ENCODE measurements at places on chromosomes 6 and 20. TPM values are rescaled to one million over a fixed set of nuclear protein-coding genes. Genes with fewer than 3 reads are reported as not detected.

DNA sequence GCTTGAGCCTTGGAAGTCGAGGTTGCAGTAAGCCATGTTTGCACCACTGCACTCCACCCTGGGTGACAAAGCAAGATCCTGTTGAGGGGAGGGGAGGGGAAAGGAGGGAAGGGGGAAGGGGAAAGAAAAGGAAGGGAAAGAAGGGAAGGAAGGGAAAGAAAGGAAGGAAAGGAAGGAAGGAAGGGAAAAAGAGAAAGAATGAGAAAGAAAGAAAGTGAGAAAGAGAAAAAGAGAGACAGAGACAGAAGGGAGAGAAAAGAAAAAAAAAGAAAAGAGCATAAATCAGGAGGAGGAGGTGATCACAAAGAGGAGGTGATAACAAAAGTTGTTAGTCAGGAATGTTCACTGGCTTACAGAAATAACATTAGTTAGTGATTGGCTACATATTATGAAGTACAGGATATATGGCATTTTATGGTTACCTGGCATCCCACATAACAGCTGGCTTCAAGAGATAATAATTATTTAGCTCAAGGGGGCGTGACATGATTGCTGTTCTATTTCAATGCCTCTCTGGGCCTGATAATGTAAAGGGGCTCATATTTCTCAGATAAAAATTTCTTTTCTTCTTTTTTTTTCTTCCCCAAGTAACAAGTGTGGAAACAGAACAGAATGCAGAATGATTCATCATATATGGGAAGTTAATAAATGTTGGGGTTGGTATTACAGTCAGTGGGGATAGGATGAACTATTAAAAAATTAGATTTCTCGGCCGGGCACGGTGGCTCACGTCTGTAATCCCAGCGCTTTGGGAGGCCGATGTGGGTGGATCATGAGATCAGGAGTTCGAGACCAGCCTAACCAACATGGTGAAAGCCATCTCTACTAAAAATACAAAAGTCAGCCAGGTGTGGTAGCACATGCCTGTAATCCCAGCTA lies 27.1 kb downstream of the SAMHD1 start:
- no peaks in the 10 kb centered on the region for H3K27me3 ChIP-seq
- no peak for DNase-seq
- no peak overlapping the region for H3K4me3 ChIP-seq
- H3K27ac ChIP-seq = peak overlapping the region; percentile 93
- peaks cover 27% of the 10 kb centered on the region for H3K4me1 ChIP-seq

DNA sequence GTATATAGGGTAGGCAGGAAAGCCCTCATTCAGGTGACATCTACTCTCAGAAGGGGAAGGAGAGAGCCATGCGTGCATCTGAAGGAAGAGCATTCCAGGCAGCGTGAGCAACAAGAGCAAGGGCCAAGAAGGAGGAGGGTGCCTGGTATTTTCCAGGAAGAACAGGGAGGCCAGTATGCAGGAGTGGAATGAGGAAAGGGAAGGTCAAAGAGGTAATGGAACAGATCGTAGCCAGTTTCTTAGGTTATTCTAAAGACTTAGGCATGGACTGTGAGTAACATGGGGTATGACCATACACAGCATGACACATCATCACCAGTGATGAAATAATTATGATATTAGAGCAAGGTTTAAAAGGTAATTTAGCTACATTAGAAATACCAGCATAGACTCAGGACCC lies 24.1 kb downstream of the ALDH8A1 start:
- H3K27me3 ChIP-seq = no peaks in the 10 kb centered on the region
- no peak for DNase-seq
- no peak overlapping the region for H3K4me3 ChIP-seq
- no peak overlapping the region for H3K27ac ChIP-seq
- H3K36me3 ChIP-seq = no peaks in the 10 kb centered on the region

- H3K27me3 ChIP-seq = peaks cover 22% of the 10 kb centered on the region
- peaks cover 23% of the 10 kb centered on the region for H3K4me1 ChIP-seq
- peak; percentile 63 for DNase-seq
- H3K36me3 ChIP-seq = peaks cover 2% of the 10 kb centered on the region
- H3K4me3 ChIP-seq = peak overlapping the region; percentile 66
These were observed 43.0 kb upstream of the CCR6 start for GRCh38 chr6:167079853-167080297.

DNA sequence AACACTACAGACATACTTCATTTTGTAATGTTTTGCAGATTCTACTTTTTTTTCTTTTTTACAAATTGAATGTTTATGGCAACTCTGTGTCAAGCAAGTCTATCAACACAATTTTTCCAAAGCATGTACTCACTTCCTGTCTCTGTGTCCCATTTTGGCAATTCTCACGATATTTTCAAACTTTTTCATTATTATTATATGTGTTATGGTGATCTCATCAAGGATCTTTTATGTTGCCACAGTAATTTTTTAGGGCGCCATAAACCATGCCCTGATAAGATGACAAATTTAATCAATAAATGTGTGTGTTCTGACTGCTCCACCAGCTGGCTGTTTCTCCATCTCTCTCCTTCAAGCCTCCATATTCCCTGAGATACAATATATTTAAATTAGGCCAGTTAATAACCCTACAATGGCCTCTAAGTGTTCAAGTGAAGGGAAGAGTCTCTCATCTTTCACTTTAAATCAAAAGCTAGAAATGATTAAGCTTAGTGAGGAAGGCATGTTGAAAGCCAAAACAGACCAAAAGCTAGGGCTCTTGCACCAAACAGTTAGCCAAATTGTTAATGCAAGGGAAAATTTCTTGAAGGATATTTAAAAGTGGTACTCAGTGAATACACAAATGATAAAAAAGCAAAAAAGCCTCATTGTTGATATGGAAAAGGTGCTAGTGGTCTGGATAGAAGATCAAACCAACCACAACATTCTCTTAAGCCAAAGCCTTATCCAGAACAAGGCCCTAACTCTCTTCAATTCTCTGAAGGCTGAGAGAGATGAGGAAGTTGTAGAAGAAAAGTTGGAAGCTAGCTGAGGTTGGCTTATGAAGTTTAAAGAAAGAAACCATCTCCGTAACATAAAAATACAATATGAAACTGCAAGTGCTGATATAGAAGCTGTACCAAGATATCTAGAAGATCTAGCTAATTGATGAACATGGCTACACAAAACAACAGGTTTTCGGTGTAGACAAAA lies 194.4 kb upstream of the TAB2 start:
- DNase-seq = no peak
- no peaks in the 10 kb centered on the region for H3K27me3 ChIP-seq
- H3K36me3 ChIP-seq = peaks cover 17% of the 10 kb centered on the region
- H3K27ac ChIP-seq = peak overlapping the region; percentile 86
- peaks cover 60% of the 10 kb centered on the region for H3K4me1 ChIP-seq

GRCh38 chr6:140101367-140101766 lies 726.9 kb upstream of the CITED2 start:
- H3K4me1 ChIP-seq = no peaks in the 10 kb centered on the region
- no peak for DNase-seq
- no peak overlapping the region for H3K27ac ChIP-seq
- H3K27me3 ChIP-seq = no peaks in the 10 kb centered on the region
- no peaks in the 10 kb centered on the region for H3K36me3 ChIP-seq
- H3K4me3 ChIP-seq = no peak overlapping the region

DNA sequence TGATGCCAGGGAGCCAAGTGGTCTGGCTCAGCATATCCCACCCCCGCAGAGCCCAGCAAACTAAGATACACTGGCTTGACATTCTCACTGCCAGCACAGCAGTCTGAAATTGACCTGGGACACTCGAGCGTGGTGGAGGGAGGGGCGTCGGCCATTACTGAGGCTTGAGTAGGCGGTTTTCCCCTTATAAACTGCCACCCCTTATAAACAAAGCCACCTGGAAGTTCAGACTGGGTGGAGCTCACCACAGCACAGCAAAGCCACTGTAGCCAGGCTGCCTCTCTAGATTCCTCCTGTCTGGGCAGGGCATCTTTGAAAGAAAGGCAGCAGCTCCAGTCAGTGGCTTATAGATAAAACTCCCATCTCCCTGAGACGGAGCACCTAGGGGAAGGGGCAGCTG lies 19.4 kb downstream of the TINAG start:
- H3K4me1 ChIP-seq = no peaks in the 10 kb centered on the region
- no peak overlapping the region for H3K4me3 ChIP-seq
- no peak overlapping the region for H3K27ac ChIP-seq
- DNase-seq = no peak

ANKRD66 gene
- not detected for total RNA-seq

- no peak for DNase-seq
- H3K4me1 ChIP-seq = peaks cover 13% of the 10 kb centered on the region
- H3K27me3 ChIP-seq = no peaks in the 10 kb centered on the region
- H3K36me3 ChIP-seq = peaks cover 31% of the 10 kb centered on the region
- no peak overlapping the region for H3K27ac ChIP-seq
- H3K4me3 ChIP-seq = no peak overlapping the region
These were observed 36.4 kb downstream of the CSNK2A1 start for GRCh38 chr20:507006-507758.

- H3K27me3 ChIP-seq = peaks cover 52% of the 10 kb centered on the region
- no peak overlapping the region for H3K4me3 ChIP-seq
- no peak overlapping the region for H3K27ac ChIP-seq
These were observed 98.3 kb downstream of the SASH1 start for GRCh38 chr6:148440877-148441453.

MEI4 gene
- total RNA-seq = not detected

EMILIN3 gene
- total RNA-seq = not detected

NINL gene
- total RNA-seq = 4.8 TPM

TCP11 gene
- not detected for total RNA-seq

GRCh38 chr20:32517914-32518592 lies 67.1 kb downstream of the NOL4L start:
- H3K4me3 ChIP-seq = no peak overlapping the region
- DNase-seq = no peak
- no peaks in the 10 kb centered on the region for H3K27me3 ChIP-seq
- no peak overlapping the region for H3K27ac ChIP-seq
- H3K36me3 ChIP-seq = no peaks in the 10 kb centered on the region

- H3K4me1 ChIP-seq = no peaks in the 10 kb centered on the region
- H3K27ac ChIP-seq = no peak overlapping the region
These were observed 31.9 kb upstream of the NOX3 start for GRCh38 chr6:155487371-155488130.

DNA sequence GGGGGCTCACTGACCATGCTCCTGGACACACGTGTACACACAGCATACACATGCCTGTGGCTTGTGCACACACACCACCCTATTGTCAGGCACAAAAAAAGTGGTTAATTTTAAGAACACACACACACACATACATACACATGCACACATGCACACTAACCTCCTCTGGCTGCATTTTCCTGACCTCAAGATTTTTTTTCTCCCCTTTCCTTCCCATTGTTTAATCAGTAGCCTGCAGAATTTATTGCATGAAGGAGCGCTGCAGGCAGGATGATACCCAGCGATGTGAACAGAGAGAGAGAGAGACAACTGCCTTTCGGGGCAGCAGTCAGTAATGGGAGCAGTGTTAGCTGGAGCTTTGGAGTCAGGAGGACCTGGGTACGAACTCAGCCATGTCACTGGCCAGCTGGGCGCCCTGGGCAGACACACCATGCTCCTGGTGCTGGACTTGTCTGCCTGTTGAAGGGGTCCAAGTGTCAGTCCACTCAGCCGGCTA lies 990 bp upstream of the TRAF3IP2 start:
- H3K27ac ChIP-seq = no peak overlapping the region
- H3K36me3 ChIP-seq = no peaks in the 10 kb centered on the region
- DNase-seq = no peak
- H3K4me3 ChIP-seq = peak overlapping the region; percentile 97
- H3K27me3 ChIP-seq = no peaks in the 10 kb centered on the region
- peaks cover 49% of the 10 kb centered on the region for H3K4me1 ChIP-seq

LAMA4 gene
- total RNA-seq = 0.14 TPM

- H3K4me1 ChIP-seq = no peaks in the 10 kb centered on the region
- H3K4me3 ChIP-seq = no peak overlapping the region
- H3K27ac ChIP-seq = no peak overlapping the region
These were observed 422.6 kb upstream of the FLRT3 start for GRCh38 chr20:14759979-14760378.

MRAP2 gene
- total RNA-seq = not detected

- no peak for DNase-seq
- H3K27me3 ChIP-seq = no peaks in the 10 kb centered on the region
- no peak overlapping the region for H3K4me3 ChIP-seq
- peaks cover 12% of the 10 kb centered on the region for H3K4me1 ChIP-seq
These were observed 4.6 kb upstream of the EDEM2 start for GRCh38 chr20:35151736-35152135.

RPP21 gene
- total RNA-seq = 26.4 TPM

Measured in activated T-cell treated with anti-CD3 and anti-CD28 coated beads, Interleukin-2, amount 50 U/mL, for 72 hours (primary cell).